ENCODE measurements at places on chromosomes 11 and 22.
A peak's percentile ranks its signal among the peaks of the same experiment; 100 is the strongest.

- no peak for DNase-seq
Observed at GRCh38 chr22:42685941-42686653, 34.6 kb downstream of the A4GALT start.

DNA sequence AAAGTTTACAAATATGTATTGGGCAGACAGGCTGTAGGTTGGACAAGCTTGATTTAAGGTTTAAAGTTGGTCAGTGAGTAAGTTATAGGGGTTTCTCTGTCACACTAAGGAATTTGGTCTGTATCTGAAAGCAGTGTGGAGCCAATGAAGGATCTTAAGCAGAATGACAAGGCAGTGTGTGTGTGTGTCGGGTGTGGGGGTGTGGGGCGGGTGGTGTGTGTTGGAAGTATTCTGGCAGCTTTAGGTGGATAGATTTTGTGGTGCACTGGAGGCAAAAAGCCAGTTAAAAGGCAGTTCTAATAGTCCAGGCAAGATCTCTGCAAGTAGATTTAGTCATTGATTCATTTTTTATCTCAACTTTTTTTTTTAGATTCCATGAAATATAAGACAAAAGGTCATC lies 1006.8 kb upstream of the CCDC90B start:
- no peak for DNase-seq

GRCh38 chr11:120985718-120986569 lies 38.0 kb upstream of the TBCEL start:
- peak; percentile 9 for DNase-seq

GRCh38 chr11:114026355-114026754 lies 33.2 kb upstream of the ZBTB16 start:
- peak; percentile 46 for DNase-seq

- DNase-seq: no peak
Observed at GRCh38 chr11:68043349-68044144, 4.7 kb downstream of the TCIRG1 start.

DNA sequence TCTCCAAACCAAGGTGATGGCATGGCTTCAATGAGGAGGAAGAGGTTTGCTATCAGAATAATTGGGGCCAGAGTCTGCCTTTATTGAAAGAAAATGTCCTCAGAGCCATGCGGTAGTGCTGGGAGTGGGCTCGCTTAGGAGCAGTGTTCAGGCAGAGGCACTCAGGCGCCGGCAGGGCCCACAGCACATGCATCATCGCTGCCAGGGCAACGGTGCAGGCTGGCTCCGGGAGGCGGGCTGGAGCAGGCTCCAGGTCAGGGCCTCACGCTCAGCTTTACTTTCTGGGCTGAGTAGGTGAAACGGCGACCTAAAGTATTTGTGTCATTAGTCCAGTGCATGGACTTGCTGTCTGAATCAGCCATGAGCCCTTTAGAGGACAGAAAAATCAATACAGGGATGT lies 169.9 kb upstream of the CCDC90B start:
- no peak for DNase-seq

DNA sequence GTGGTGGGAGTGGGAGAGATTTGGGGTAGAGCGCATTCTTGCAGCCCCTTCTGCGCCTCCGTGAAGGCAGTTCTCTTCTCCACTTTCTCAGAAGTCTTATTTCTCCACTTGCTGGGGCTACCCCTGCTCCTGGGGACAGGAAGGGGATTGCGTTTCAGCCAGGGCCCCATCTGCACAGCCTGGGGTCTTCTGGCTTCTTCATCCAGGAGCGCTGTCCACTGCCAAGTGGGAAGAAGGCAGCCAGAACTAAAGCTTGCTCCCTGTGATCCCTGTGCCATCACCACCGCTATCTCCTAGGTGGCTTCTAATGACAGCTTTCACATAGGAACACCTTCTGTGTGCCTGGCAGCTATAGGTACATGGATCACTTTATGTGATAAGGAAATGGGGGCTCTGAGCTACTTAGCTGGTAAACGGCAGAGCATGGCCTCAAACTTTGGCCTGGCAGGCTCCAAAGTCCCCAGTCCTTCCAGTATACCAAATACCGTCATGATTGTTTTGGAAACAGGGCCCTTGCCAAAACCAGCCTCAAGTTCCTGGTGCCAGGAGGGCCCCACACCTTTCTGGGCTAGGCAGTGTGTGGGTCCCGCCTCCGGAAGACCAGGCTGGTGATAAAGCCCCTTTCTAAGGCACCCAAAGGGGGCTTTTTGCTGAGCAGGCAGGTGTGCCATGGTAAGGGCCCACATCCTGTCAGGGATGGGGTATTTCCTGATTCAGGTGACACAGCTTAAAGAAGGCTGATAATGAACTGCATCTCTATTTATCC lies 60.4 kb upstream of the PAX6 start:
- no peak for DNase-seq

DNA sequence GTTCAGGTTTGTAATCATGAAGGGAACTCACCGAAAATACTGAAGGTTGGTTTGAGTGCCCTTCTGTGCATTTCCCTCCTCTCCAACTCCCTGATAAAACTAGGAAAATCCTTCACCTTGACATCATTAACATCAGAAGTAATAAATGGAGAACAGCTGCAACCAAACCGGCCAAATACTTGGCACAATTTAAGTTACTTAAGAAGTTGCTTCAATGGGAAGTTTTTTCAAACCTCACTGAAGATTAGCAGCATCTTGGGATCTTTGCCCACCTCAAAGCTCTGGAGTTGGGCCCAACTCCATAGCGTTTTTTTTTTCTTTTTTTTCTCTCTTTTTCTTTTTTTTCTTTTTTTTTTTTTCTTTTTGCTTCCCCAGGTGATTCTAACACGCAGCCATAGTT lies 784.8 kb downstream of the KCNA4 start:
- DNase-seq: no peak

DNA sequence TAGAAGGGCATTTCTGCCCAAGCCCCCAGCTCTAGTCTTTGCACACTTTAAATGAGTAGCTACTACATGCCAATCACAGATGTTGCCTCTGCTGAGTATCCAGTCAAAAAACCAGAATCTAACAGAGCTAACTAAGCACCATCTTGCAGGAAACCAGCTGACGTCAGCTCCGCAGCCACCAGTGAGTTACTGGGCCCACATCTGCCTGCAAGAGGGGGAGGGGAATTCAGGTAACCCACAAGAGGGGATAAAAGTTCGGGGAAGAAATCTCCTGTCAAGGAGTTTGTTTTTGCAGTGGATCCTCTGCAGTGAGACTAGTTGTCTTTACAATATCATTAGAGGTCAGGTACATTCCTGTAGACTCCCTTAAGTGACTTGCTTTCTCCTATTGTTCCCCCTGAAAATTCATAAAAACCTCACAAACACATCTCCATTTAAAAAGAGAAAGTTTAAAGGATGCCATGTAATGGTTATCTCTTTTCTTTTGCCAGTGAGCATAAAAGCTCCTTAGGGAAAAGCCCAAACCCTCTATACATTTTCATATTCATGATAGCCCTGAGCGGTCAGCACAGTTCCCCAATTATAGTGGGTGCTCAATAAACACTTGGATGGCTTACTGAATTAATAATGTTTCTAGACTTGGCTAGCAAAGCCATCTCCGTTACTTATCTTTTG lies 9.3 kb downstream of the CD44 start:
- no peak for DNase-seq

DNA sequence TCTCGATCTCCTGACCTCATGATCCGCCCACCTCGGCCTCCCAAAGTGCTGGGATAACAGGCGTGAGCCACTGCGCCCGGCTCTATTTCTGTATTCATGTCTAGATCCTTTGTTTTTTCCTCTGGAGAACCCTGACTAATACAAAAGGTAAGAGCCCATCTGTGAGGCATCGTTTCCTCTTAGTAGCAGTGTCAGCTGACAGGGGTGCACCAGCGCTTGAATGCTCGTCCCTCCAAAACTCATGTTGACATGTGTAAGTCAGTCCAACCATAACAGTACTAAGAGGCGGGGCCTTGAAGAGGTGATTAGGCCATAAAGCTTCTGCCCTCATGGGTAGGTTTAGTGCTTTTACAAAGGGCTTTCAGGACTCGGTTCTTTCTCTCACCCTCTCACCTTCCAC lies 470.1 kb upstream of the B3GAT1 start:
- no peak for DNase-seq

- DNase-seq: no peak
Observed at GRCh38 chr22:17396516-17396915, 27.3 kb downstream of the CECR2 start.

- no peak for DNase-seq
Observed at GRCh38 chr22:36981247-36981775, 37.9 kb downstream of the TST start.

- DNase-seq: no peak
Observed at GRCh38 chr11:45162916-45163879, 16.8 kb downstream of the PRDM11 start.

DNA sequence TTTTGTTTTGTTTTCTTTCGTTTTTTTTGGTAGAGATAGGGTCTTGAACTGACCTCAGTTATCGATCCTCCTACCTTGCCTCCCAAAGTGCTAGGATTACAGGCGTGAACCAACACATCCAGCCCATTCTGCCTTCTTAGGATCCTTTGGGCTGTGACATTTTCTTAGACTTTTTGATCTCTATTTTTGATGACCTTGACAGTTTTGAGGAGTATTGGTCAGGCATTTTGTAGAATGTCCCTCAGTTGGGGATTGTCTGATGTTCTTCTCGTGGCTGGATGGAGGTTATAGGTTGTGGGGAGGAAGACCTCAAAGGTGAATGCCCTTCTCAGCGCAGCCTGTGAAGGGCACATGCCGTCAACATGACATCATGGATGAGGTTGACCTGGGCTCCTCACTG lies 19.5 kb upstream of the RAB1B start:
- no peak for DNase-seq

DNA sequence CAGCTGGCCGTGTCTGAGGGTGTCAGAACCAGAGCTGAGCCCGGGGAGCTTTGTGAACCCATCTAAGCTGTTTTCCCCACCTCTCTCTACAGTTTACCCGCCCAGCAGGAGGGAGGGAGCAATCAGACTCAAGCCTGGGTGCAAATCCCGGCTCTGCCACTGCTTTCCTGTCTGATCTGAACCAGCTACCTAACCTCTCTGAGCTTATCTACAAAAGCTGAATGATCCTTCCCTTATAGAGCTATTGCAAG lies 252 bp downstream of the APOL2 start:
- no peak for DNase-seq

DNA sequence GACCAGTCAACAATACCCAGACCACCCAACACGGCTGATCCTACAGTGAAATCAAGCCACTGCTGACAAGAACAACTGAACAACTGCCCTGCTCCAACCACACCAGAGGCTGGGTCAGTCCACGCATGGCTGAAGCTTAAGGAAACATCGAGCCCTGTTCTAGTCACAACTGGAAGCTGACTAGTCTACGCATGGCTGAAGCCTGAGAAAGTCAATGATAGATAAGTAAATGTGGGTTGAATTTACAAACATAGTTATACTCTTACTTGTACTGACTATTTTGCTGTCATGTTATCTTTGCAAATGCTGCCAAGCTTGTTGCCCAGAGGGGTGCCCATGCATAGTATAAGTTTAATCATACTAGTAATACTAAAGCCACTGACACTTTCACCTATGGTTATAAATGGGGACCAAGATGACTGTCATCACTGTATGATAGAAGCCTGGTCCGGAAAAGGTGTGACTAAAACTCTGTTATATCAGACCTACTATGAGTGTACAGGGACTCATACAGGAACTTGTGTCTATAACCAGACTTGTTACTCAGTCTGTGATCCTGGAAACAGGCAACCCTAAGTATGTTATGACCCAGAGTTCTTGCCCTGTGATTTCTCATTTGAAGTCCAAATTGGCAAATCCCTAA lies 43.4 kb upstream of the GLYAT start:
- no peak for DNase-seq

GRCh38 chr22:49415151-49415951 lies 412.3 kb downstream of the BRD1 start:
- no peak for DNase-seq

GRCh38 chr22:40000171-40000570 lies 5.4 kb downstream of the FAM83F start:
- DNase-seq: no peak

GRCh38 chr11:111302298-111302697 lies 4.0 kb downstream of the POU2AF3 start:
- no peak for DNase-seq

GRCh38 chr11:33884035-33884434 lies 7.8 kb downstream of the LMO2 start:
- DNase-seq: no peak

DNA sequence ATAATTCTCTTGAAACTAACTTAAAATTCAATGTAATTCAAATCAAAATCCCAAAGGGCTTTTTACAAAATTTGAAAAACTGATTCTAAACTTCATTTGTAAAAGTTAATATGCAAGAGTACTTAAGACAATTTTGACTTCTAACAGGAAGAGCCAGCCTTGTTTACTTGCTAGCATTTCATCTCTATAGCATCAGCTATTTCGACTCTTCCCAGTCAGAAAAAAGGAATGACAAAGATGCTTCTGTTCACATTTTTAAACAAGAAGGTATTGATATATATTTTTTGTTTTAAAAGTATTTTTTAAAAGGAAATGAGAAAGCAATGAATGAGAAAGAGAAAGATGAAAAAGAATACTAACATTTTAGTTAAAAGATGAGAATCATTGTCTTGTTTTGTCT lies 16.4 kb downstream of the SLN start:
- DNase-seq: no peak

GRCh38 chr11:8381343-8381742 lies 117.7 kb upstream of the LMO1 start:
- DNase-seq: no peak
